ENCODE measurements at places on chromosomes 7 and 10.
A peak's percentile ranks its signal among the peaks of the same experiment; 100 is the strongest.

GRCh38 chr10:92847202-92847864 is 987 bp upstream of the EXOC6 start:
- no peak for DNase-seq

- DNase-seq, result no peak
These were observed 4.0 kb upstream of the CACNB2 start for GRCh38 chr10:18136073-18136791.

DNA sequence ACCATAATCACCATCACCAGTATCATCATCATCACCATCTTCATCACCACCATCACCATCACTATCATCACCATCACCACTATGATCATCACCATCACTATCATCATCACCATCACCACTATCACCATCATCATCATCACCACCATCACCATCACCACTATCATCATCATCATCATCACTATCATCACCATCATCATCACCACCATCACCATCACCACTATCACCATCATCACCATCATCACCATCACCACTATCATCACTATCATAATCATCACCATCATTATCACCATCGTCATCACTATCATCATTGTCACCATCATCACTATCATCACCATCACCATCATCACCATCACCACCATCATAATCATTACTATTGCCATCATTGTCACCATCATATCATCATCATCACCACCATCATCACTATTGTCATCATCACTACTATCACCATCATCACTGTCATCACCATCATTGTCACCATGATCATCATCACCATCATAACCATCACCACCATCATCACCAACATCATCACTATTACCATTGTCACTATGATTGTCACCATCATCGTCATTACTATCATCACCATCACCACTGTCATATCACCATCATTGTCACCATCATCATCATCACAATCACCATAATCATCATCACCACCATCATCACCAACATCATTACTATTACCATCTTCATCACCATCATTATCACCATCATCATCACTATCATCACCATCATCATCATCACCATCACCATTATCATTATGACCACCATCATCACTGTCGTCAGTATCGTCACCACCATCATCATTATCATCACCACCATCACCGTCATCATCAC is 154.7 kb downstream of the ACTR3B start:
- no peak for DNase-seq

DNA sequence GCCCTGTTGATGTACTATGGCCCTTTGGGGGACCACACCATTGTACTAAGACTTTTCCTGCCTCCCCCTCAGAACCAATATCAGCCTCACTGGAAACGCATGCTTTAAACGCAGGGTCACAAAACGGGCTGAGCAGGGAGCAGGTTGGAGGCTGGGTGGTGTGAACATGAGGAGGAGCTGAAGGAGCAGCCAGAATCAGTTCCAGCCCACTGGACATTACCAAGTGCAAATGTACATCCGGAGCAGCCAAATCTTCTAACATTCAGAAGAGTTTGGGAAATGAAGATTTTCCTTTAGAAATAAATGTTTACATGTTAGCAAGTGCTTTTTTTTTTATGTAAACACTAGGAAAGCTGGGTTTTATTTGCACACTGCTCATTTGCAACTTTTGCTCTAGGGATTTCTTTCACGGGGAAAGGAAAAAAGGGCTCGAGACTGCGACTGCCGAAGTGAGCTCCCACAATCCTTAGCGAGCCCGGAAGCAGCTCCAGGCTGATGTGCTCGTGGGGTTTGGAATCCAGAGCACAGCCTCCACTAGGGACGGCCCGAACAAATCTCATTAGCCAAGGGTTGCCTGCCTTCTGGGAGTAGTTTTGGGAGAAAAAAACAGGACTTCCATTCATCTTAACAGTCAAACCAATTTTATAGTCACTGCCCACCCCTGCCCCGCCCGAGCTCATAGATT is 108.0 kb upstream of the YAE1 start:
- DNase-seq, result no peak

DNA sequence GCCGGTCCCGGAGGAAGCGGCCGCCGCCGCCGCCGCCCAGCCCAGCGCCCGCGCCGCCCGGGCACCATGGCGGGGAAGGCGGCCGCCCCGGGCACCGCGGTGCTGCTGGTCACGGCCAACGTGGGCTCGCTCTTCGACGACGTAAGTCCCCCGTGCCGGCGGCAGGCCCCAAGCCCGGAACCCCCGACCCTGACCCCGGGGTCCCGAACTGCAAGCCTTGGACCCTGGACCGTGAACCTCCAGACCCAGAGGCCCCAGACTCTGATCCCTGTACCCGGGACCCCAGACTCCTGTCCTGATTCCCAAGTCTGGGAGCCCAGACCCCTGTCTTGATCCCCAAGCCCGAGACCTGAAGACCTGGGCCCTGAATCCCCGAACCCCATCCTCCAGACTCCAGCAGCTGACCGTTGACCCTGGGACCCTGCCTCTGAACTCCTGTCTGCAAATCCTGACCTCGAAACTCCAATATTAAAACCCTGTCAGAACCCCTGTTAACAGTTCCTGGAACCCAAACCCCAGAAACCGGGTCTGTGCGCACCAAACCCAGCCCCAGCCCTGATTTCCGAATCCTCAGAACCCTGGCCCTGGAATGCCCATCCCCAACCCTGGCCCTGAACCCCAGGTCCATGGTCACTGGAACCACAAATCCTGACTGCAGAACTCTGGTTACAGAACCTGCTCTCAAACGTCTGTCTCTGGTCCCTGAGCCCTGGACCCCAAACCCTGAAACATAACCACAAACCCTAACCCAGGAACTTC is 623 bp downstream of the INPP5A start:
- no peak for DNase-seq

DNA sequence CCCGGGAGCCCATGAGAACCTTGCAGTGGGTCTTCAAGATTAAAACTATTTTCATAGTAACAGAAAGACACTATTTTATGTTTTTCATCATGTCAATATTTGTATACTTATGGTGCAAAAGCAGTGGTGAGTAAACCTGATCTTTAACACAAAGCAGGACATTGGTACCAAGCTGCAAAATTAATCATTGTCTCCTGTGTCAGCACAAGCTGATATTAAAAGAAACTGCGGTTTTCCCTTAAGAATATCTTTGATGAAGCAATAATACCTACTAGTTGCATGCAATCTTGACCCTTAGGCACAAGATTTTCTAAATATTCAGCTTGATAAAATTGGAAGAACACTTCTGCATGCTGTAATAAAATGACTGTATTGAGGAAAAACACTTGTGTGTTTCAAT is 121.7 kb downstream of the MDFIC start:
- no peak for DNase-seq

DNA sequence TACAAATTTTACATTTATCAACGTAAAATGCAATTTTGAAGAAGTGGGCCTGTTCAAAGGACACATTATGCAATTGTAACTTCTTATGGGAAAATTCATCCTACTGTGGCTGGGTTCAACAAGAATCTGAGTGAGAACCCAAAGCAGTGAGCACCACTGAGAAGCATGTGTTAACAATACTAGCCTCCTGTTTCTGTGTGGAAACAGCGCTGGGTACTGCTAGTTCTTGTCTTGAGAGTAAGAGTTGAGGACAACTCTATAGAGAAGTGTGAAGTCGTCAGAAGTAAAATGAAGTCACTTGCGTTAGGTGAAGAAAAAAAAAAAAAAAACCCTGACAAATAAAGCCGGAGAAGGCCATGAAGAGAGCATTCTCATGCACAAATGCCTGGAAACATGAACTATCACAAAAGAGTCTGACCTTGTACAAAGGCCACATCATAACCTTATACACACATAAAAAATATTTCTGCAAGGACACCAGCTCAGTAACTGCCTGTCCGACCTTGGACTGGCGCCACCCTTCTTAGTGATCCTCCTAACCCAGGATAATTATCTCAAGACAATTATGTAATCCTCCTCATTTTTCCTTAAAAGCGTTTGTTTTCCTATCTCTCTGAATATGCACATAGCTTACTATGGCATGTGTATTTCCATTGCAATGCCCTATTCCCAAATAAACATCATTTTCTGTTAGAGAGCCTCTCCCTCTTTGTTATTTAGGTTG is 554.9 kb downstream of the HTR7 start:
- no peak for DNase-seq

- DNase-seq, result no peak
These were observed 59.2 kb downstream of the OGDH start for GRCh38 chr7:44665531-44666213.

GRCh38 chr7:103010211-103010610 is 64.4 kb downstream of the FBXL13 start:
- no peak for DNase-seq

- DNase-seq, result no peak
These were observed 338.6 kb downstream of the CNTNAP2 start for GRCh38 chr7:146455091-146455655.

- DNase-seq, result no peak
These were observed 18.6 kb upstream of the DNAJB6 start for GRCh38 chr7:157318015-157318706.

DNA sequence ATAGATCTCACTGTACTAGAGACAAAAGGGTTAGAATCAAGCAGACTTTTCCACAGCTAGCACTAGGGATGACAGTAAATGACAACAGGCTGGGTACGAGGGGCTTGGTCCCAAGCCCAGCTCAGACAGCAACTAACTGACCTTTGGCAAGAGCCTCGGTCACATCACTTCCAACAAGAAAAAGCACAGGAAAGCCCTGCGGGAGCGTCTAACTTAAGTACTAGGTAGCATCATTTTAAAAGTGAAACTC is 22.8 kb downstream of the CALML3 start:
- no peak for DNase-seq

DNA sequence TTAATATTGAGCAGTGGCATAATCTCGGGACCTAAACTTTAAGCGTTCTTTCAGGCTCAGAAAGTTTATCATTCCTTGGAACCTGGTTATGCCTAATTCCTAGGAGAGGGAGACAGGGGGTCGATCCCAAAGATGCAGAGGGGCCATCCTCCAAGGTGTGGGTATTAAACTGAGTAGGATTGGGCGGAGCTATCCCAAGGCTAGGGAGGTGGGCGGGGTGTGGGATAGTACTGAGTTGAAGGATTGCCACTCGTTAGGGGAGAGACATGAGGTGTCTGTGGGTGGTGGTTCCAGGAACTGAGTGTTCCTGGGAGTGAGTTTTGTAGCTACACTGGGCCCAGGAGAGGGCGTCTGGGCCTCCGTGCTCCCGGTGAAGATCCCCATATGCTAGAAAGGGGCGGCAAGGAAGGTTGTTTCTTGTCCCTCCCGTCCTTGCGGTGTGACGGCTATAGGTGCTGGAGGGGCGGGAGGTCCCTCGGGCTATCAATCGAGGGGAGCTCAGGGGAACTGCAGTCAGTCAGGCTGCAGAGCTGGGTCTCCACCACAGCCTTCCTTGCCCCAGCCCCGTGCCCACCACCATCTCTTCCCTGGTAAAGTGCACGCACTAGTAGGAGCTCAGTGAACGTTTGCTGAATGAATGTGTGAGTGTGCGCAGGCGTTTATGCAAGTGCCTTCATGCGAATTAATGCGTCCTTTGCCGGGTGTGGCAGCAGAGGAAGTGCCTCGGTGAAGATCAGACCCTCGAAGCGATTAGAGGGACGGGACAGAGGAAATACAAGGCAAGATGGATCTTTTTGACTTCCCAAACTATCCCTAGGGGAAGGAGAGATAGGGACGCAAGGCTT is 3.0 kb upstream of the HMX2 start:
- DNase-seq, result no peak

DNA sequence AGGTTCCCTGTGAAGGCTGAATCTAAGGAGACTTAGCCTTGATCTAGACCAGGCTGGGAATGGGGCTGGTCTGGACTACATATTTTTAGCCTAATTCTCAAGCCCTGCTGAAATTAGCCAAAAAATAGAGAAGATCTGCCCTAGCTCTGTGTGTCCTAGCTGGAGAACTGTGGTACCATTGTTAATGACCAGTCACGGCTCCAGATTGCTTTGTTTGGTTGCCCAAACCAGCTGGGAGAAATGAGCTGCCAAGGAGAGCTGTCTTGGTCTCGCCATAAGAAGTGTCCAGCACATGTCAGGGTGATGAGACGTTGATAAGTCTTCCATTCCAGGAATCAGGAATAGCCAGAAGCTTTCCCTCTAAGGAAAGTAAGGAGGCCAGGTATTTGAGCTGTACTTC is 20.7 kb downstream of the GBX1 start:
- DNase-seq, result no peak

DNA sequence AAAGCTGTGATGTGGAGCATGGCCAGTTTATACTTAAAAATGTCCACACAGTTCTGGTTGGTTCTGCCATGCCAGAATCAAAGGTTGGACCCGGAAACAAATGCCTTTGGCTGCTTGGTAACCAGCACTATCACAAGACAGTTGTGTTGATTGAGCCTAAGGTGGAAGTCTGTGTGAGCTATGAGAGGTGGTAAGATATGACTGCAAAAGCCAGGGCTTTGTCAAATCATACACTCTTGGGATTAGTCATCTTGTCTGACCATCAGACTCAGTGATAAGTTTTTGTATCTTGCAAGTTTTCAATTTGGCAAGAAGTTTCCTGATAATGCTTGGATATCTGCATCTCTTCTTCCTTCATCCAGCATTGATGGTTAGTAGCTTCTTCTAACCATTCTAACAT is 35.5 kb downstream of the GPR141 start:
- DNase-seq, result no peak

DNA sequence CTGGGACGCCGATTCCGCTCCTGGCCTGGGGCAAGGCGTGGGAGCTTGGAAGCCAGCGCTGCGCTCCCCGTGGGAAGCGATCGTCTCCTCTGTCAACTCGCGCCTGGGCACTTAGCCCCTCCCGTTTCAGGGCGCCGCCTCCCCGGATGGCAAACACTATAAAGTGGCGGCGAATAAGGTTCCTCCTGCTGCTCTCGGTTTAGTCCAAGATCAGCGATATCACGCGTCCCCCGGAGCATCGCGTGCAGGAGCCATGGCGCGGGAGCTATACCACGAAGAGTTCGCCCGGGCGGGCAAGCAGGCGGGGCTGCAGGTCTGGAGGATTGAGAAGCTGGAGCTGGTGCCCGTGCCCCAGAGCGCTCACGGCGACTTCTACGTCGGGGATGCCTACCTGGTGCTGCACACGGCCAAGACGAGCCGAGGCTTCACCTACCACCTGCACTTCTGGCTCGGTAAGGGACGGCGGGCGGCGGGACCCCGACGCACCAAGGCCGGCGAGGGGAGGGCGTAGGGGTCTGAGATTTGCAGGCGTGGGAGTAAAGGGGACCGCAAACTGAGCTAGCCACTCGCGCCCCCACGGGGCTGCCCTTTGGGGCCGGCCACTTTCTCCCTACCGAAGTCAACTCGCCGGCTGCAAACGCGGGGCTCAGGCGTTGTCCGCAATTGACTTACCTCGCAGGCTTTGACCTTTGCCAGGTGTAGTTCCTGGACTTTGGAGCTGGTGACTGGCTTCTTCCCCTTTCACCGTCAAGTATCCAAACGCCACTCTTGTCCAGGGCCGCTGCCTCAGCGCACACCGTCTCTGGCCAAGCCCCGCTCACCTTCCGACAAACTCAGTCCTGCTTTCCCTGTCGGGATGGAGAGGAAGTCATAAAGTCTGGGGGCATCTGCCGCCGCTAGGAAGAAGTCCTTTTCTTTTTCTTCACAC is at the start of gene SCIN:
Gene SCIN (plus strand): TSS at position 187 of the 928 bp plus-strand sequence. CDS start 67 bp downstream, at position 254.
- peak; percentile 1 for DNase-seq

- DNase-seq, result no peak
These were observed 847.3 kb downstream of the NRG3 start for GRCh38 chr10:82722273-82722672.

- DNase-seq, result no peak
These were observed 33.3 kb upstream of the KDM7A start for GRCh38 chr7:140209866-140210609.
